ENCODE measurements at places on chromosomes 11 and 22.

DNA sequence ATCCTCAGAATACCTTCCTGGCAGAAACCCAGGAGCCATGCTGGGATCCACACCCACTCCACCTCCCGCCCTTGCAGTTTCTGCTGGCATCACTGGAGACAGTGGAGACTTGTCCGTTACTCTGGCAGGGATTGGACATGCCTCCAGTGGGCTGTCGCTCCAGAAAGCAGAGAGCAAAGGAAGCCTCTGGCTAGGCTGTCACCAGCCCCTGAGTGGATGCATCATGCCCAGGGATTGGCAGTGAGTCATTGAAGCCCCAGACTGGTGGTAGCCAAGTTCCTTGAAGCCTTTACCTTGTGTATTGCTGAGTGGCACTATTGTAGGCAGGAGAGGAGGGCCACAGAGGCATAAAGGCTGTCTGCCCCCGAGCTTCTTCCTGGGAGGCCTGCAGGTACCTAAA, 34.8 kb upstream of the E2F8 start:
- DNase-seq: peak; percentile 42

- DNase-seq: peak; percentile 63
These were observed 657 bp downstream of the IGHMBP2 start for GRCh38 chr11:68904248-68904847.

- no peak for DNase-seq
These were observed 44.6 kb upstream of the PPARA start for GRCh38 chr22:46105494-46106278.

DNA sequence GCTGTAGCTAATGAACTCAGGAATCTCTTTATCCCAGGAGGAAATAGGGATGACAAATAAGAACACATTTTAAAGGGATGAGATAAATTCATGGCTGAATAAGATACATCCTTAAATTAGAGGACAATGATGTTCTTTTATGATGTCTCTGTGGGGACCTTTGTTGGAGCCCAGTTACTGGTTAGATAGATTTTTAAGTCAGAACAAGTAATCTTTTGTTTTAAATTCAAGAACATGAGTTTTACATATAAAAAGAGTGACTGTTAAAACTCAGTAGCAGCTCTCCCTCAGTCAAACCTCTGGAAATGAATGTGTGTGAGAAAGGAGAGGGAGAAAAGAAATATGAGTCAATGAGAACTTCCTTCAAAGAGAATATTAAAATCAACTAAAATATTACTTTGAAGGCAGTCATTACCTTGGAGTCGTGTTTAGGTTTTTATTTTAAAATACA, 241.6 kb downstream of the SWAP70 start:
- DNase-seq: no peak

- peak; percentile 62 for DNase-seq
These were observed 65.5 kb downstream of the BCR start for GRCh38 chr22:23245799-23246136.
